Adrenal gland (tissue), 19 donors: ENCODE measurements at places on chromosomes 3 and 15.

DNA sequence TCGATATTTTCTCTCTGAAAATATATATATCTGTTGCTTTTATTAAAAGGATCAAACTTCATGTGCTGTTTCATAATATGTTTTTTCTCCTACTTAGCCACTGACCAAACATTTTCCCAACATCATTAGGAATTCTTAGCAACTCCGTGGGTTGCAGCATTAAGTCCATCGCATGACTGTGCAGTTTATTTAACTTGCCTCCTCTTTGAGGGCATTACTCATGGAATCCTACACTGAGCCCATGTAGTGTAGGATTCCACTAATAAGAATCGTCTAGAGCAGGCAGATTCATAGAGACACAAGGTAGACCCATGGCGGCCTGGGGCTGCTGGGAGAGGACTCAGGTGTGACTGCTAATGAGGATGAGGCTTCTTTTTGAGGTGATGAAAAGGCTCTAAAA lies 49.3 kb downstream of the CMTM6 start:
- DNase-seq = no peak

- DNase-seq = no peak
These were observed 197.8 kb downstream of the TNIK start for GRCh38 chr3:171262431-171262830.

- no peak for DNase-seq
These were observed 30.5 kb downstream of the PCSK6 start for GRCh38 chr15:101458908-101459578.

DNA sequence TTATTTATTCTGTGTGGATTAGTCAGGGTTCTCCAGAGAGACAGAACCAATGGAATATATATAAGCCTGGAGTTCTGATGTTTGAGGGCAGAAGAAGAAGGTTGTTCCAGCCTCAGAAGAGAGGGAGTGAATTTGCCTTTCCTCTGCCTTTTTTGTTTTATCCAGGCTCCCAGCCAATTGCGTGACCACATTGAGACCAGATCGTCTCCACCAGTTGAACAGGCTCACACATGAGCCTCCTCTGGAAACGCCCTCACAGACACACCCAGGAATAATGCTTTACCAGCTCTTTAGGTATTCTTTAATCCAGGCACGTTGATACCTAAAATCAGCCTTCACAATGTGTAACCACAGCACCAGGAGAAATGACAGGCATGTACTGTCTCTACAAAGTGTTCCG lies 923.1 kb downstream of the TBL1XR1 start:
- DNase-seq = no peak

GRCh38 chr15:45179221-45179985 lies 8.4 kb downstream of the SHF start:
- DNase-seq = no peak

DNA sequence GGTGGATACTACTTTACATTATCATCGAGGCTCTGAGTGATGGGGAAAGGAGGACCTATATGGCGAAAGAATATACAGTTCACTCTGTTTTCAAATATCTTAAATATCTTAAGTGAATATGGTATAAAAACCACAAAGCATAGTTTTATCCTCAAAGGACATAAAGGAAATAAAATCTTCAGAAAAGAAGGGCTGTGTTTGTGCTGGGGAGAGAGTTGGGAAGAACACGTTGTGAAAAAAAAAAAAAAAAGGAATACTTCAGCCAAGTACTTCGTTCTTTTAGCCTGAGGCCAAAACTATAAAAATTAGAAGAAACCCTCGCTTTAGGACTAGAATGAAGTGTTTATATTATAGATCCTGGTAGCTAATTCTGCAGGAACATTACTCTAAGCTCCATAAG lies 10.2 kb upstream of the TMEM212 start:
- DNase-seq = no peak

GRCh38 chr3:108835101-108835500 lies 12.5 kb downstream of the TRAT1 start:
- no peak for DNase-seq

GRCh38 chr15:64349375-64349774 lies 6.6 kb downstream of the CSNK1G1 start:
- no peak for DNase-seq

DNA sequence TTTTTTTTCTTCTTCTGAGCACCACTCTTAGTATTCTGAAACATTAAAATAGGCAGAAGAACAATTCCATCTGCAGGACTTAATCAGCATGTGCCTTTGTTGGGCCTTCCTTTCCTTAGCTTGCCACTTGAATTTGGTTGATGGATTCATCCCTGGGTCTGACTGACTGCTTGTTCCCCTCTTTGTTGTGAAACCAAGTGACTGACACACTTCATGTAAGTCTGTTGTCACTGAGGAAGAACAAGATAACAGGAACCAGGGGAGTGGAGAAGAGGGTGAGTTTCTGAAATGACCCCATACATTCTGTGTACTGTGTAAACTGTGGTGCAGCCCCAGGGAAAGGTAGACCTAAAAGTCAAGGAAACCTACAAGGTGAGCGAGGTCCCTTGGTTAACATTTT lies 188.7 kb upstream of the TBC1D5 start:
- DNase-seq = no peak

DNA sequence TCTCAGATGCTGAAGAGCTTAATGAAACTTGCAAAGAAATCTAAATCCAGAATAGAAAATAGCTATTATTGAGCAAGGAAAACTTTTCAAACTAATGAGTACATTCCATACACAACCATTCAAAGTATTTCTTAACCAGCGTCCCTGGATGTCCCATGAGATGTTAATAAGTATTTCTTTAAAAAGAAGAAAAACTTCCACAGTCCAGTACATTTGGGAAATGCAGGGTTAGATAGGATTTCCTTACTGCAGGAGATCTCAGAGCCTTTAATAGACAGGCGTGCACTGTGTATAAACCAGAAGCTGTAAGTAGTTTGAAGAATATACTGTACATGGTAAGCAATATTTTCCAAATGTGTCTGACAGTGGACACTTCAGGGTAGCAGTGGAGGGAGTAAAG lies 29.6 kb upstream of the BHLHE40 start:
- DNase-seq = no peak

GRCh38 chr15:64630396-64631107 lies 144.8 kb downstream of the RBPMS2 start:
- DNase-seq = no peak

DNA sequence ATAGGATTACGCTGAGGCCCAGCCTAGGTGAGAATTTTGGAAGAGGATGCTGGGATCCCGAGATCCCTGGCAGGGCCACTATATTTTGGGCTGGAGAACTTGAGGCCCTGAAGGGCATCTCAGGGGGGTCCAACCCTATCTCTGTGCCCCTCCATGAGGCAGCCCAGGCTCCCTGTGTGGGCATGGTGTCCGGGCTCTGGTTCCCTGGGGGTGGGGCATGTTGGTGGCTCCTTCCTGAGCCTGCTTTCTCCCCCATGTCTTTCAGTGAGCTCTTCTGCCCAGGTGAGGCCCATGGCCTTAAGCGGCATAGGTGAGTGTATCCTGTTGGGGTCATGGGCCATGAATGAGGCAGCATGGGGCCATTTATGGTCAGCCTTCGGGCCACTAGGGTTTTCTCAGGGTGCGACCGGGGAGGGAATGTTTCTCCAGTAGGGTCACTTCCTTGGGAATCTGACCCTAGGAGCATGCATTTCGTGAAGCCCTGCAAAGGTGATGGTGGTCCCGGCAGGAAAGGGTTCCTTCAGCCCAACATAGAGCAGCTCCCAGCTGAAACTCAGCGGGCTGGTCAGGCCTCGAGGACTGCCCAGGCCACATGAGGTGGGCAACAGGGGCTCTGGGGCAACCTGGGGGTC lies 191.3 kb downstream of the UBE3A start:
- DNase-seq = no peak

DNA sequence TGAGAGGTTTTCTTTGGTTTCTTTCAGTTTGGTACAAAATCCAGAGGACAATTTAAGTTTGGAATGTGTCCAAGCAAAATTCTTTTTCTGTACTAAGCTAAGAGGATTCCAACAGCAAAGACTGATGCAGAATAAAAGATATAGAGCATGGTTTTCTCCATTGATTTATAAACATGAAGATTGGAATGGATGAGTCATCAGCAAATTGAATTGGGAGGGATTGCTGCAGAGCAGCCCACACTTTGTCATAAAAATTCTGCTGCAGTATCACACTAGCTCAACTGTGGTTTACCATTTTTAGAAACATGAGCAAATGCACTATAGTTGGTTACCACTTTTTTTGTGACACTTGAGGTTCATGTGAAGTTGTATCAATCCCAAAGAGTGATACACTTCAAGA lies 16.1 kb upstream of the LARP6 start:
- no peak for DNase-seq
